ENCODE measurements at places on chromosomes 3 and 15.

DNA sequence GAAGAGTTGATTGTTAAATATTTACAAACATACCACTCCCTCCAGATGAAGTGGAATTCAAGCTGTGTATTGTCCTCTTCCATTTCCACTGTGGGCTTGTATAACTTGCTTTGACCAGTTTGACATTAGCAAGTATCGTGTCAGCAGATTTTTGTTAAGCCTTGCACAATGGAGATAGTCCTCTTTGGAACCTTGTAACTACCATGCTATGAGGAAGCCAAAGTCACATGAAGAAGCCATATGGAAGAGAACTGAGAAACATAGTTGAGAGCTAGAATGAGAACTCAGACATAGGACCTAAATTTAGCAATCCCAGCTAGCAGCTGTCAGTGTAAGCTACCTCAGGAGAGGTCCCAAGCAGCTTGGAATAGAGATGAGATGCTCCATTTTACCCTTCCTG, 889.2 kb downstream of the PDCD6IP start:
- DNase-seq: no peak

DNA sequence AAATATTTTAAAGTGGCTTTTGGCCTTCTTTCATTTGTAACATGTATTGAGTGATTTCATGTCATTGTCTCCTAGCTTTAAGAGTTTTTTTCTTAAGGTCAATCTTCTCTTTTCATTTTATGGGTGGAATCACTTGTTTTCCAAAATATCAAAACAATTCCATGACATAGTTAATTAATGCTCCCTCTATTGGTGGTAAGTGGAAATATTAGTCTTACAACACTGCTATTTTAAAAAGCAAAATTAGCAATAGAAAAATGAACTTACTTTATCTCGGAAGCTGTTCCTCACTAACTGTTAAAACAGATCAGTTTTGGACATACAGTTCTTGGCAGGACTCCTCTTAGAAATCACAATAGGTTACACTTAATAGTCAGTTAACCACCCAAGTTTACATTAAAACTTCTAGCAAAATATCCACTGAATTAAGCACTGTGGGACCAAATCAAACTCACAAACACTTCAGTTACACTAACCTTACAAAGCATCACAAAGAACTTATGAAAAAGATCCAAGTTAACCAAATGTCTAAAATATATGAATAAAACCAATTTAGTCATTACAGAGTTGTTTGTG, 42.4 kb downstream of the TIGIT start:
- no peak for DNase-seq

DNA sequence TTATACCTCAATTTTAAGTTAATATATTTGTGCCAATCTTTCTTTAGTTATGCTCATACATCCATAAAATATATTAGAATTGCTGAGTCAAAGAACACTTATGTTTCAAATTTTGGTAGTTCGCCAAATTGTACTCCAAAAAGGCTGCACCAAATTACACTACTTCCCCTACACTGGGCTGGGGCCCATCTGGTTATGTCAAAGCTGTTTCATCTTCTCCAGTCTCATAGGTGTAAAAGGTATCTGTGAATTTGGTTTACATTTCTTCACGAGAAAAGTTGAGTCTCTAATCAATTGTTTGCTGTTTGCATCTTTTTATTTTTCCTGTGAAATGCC, 706 bp downstream of the FSIP1 start:
- DNase-seq: no peak

DNA sequence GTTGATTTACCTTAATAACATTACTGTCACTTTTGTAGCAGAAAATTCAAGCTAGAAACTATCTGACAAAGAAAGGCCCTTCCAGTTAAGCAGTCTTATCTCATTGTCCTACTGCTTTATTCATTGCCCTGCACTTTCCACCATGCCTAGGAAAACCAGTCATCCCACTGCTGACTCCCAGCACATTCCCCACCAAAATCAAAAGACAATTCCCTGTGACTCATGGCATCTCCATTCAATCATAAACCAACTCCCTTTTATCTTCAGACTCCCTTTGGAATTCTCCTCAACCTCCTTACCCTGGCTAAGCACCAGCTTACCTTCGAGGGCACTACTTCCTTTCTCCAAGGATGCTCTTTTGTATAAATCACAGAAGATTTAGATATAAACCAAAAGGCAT, 184.3 kb downstream of the PLCH1 start:
- no peak for DNase-seq

DNA sequence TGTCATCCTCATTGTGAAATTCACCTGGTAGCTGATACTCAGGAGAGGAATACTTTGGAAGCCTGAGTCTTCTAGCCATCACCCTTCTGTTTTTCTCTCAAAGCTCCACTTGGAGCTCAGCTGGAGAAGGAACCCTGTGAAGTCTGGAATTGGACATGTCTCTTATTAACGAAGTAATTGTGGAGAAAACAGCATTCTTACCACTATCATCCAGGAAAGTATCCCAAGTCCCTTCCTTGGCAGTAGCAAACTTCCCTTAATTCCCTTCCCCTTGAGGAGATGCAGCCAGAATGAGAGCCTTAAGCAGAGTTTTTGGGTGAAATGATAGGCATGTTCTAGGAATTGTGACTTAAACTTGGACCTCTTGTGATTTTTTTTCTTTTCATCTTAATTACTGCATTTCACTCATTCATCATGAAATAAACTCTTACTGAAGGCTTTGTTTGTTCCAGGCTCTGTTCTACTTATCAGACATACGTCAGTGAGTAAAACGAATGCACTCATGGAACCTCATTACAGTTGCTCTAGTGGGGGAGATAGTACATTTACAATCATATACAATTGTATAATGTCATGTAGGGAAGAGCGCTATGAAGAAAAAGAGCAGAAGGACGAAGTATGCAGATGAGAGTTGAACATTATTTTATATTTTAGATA, 30.5 kb upstream of the TCF12 start:
- no peak for DNase-seq

- no peak for DNase-seq
Measured at GRCh38 chr3:125032100-125032643, 23.6 kb downstream of the HEG1 start.

DNA sequence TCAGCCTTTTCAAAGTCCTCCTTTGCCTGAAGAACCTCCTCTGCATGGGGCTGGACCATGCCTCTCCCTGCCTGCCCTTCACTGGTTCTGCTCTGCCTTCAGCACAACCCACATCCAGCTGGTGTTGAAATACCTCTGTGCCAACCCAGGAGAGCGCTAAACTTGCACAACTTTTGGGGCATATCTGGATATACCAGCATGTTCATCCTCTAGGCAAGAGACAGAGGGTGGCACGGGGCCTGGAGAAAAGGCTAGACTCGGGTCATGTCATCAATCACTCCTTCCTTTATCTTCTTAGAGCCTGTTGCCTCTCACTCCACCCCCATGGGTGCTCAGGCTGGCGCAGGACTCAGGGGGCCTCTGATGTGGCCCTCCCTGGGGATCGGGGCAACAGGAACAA, 4.8 kb downstream of the SEMA4B start:
- DNase-seq: no peak
